HFFc6 (cell line): ENCODE measurements at places on chromosomes 11 and 22.

GRCh38 chr11:130209128-130209932, 49.7 kb downstream of the ST14 start:
- DNase-seq: no peak

GRCh38 chr11:4826425-4826824, 5.3 kb downstream of the OR51F2 start:
- DNase-seq: no peak

DNA sequence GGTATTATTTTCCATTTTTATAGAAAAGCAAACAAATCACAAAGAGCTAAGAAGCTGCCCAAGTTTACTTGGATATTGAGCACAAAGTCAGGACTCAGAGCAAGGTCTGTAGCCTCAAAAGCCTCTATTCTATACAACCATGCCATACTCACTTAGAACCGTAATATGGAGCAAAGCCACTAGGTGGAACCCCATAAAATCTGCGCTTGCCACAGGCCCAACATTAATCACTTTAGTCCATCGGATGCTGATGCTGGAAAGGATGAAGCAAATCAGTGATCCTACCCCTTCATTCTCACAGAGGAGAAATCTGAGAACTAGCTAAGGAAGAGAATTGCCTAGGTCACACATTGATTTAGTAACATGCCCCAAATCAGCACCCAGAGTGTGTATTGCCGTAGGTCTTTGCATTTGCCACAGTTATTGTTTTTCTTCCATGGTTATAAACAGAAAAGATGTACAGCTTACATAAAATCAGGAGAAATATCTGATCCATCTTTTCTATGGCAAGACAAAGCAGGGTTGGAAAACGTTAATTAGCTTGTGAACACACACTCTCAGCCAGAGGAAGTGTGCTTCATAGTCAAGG, 56.7 kb upstream of the RAB38 start:
- peak; percentile 47 for DNase-seq

- DNase-seq: peak; percentile 60
These were observed 257.8 kb upstream of the LUZP2 start for GRCh38 chr11:24238771-24239645.

DNA sequence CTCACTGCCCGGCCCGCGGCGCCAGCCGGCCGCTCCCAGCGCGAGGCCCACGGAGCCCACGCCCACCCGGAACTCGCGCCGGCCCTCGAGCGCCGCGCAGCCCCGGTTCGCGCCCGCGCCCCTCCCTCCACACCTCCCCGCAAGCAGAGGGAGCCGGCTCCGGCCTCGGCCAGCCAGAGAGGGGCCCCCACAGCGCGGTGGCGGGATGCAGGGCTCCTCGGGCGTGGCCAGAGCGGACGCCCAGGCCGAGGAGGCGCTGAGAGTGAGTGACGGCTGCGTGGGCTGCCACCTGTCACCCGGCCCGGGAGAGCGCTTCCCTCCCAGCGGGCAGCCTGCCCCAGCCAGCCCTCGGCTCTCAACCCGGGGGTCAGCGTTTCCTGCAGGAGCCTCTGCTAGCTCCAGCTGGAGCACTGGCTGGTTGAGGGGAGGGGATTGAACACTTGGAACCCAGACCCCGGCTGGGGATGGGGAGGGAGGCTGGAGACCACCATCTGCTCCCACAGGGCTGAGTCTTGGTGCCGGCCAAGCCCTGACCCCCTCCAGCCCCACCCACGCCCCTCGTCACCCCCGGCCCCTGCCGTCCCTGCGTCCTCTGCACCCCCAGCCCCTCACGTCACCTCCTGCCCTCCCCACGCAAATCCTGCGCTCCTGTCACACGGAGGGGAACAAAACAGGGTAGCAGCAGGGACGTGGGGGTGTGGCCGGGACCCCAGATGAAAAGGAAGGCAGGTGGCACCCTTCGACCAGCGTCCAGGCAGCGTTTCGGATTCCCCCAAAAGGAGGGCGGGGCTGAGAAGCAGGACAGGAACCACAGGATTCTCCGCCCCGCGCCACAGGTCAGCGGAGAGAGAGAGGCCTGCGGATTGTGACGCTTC, 157.0 kb downstream of the BRD1 start:
- DNase-seq: no peak

GRCh38 chr11:34476849-34477248, 36.7 kb downstream of the ELF5 start:
- no peak for DNase-seq

- no peak for DNase-seq
These were observed 29.6 kb downstream of the SHANK3 start for GRCh38 chr22:50702261-50702671.

- no peak for DNase-seq
These were observed 7.4 kb downstream of the CD82 start for GRCh38 chr11:44572884-44573283.

- no peak for DNase-seq
These were observed 59.9 kb upstream of the SHISAL1 start for GRCh38 chr22:44372611-44373010.

- DNase-seq: no peak
These were observed 161.6 kb downstream of the NAV2 start for GRCh38 chr11:19874266-19874665.

DNA sequence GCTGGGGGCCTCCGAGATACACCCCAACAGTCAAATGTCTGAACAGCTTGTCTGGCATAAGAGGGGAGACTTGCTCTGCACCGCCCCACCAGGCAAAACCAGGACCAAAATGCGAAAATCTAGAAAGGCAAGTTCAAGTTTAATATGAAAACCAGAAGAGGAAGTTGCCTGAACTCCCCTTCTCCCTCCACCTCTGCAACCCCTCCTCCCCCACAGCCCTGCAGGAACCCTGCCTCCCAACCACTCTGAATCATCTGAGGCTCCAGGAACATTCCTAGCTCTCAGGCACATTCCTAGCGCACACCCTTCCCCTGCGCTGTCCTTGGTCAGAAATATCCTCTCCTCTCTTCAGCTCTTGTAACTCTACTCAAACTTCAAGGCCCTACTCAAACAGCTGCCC, 36.7 kb downstream of the ISX start:
- DNase-seq: no peak

GRCh38 chr11:62621027-62621566, 689 bp downstream of the B3GAT3 start:
- DNase-seq: no peak

GRCh38 chr11:20250644-20251247, 90.5 kb upstream of the DBX1 start:
- no peak for DNase-seq

DNA sequence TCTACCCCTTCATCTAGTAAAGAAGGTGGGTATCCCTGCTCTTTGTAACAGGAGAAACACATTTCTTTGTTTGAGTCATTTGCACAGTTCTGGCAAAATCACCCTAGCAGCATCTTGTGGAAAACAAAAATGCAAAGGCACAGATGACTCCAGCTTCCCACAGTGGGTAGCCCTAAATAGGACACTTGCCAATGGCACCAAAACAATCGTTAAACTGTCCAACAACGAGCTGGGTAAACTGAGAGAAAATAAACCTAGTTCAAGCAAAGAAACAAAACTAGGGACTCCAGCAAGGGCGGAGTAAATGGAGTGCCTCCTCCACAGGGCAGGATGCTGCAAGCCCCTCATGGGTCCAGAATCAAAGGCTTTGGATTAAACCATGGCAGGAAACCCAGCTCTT, 239.5 kb downstream of the NTM start:
- peak; percentile 10 for DNase-seq

DNA sequence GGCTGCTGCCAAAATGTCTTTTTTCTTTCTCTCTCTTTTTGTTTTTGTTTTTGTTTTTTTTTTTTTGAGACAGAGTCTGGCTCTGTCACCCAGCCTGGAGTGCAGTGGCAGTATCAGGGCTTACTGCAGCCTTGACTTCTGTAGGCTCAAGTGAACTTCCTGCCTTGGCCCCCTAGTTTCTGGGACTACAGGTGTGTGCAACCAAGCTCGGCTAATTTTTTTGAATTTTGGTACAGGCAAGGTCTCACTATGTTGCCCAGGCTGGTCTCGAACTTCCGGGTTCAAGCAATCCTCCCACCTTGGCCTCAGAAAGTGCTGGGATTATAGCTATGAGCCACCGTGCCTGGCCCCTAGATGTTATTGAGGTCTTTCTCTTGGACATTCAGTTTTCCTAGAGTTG, 2.2 kb upstream of the DDX10 start:
- no peak for DNase-seq

- DNase-seq: no peak
These were observed 539.7 kb downstream of the NTM start for GRCh38 chr11:131910178-131910522.

DNA sequence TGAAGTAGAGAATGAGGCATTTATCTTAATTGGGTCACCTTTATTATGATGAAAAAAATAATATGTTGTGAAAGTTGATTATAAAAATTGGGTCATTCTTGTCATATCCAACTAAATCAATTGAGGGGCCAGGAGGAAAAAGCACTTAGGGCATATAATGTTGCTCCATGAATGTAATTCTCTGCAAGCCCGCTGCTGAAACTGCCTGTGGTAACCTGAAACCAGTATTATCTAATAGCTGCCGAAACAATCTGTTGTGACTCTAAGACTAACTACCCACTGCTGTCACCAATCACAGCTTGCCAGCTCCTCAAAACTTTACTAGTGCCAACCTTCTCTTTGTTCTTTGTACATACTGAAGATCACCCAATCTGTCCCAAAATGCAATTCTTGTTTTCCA, 115.8 kb downstream of the ATG16L2 start:
- no peak for DNase-seq

GRCh38 chr22:39254122-39254521, 9.3 kb upstream of the PDGFB start:
- no peak for DNase-seq

DNA sequence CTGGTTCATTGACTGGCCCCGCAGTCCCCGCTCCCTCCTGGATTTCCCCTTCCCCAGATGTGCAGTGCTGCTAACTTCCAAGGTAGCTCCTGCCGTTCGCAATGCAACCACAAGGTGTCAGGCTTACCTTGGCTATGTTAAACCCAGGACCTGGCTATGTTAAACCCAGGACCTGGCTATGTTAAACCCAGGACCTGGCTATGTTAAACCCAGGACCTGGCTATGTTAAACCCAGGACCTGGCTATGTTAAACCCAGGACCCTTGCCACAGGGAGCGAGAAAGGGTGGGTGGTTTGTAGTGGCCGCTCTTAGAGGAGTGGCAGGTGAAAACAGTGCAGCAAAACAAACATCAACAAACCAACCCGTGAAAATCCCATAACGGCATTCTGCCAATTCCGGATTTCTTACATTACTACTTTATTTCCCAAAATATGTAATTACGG, 2.9 kb upstream of the ADAMTS8 start:
- DNase-seq: peak; percentile 40

DNA sequence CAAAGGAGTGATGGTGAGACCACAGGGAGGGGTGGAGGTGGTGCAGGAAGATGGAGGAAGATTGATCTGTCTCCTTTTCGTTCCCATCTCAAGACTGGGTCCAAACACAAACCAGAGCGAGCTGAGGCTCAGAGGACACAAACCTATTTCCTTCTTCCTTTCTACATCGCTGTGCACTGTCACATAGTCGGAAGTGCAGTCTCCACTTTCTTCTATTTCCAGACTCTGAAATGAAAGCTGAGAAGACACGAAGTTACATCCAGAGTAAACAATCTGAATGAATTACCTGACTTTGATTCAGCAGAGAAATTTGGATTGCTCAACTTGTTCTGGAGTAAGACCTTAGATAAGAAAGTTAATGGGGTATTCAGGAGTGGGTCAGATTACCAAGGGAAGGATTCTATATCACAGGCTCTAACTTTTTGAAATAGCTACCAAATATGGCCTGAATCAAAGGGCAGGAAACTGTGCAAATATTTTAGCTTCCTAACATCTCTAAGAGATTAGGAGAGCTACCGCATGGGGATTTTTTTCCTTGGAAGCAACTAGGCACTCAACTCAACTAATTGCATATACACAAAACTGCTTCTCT, 14.4 kb downstream of the OVCH2 start:
- DNase-seq: no peak

GRCh38 chr11:70674605-70675004, 276.3 kb downstream of the CTTN start:
- DNase-seq: no peak

- DNase-seq: no peak
These were observed 28.3 kb downstream of the SNU13 start for GRCh38 chr22:41660416-41660815.

DNA sequence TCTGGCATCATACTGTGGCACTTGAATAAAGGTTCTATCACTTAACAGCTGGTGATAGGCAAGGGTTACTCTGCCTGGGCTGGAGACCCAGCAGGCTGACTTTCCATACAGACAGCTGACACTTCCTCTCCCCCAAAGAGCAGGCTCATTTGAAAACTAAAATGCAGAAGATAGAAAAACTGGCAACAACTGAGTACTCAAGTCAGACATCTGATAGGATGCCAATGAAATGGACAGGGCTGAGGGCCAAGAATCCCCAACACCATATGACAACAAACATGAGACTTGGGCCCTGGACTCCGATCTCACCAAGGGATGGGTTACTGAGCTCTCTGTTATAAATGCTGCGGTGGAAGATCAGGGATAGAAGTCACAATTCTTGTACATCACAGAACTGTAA, 237.2 kb downstream of the LRRC4C start:
- no peak for DNase-seq

DNA sequence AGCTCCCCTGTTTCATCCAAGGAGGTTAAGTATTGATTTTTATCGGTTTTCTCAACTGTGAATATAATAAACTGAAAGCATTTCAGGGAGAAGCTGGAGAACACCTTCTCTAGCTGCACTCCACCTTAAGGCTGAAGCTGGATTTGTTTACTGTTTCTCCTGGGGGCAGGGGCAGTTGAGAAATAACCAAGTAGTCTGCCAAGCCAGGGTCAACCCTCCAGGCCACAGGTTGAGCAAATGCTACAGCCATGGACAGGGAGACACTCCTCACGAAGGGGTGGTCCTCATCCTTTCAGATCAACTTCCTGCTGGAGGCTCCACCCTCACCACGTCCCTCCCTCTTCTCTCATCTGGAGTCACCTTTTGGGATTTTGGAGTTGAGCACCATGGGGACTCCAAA, at the start of gene TTC36:
TSS of gene TTC36 (plus strand) at position 366 of the 400 bp plus-strand sequence. CDS start at position 387, 21 bp downstream.
- no peak for DNase-seq

DNA sequence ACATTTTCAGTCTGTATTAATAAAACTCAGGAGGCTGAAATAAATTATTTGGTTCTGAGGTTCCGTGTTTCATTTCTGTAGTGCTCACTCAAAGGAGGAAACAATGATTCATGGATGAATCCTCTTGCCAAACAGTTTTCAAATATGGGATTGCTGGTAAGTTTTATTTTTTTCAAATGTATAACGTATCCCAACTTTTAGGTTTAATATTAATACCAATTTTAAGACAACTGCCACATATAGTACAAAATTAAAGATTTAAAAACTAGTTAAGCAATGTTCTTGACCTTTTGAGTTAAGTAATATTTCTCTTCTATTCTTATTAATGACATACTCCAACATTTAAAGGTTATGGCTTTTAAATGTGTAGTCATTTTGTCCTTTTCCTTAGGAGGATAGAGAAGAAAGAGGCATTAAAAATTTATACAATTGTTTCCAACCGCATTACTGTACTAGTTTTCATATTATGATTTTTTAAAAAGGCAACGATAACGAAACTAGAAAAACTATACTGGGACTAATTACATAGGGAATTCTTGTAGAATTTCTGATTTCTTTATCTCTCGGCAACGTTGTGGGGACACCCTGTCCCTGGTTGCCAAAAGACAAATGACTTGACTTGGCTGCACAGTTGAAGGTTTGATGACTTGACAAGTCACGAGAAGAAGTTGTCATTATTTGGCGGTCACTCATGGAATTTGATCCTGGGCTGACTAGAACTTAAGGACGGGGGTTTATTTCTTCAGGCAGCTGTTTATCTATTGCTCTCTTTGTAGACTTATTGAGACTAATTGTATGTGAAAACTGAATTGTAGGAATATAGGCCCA, 69.1 kb upstream of the ADSL start:
- peak; percentile 28 for DNase-seq
